ENCODE measurements at places on chromosomes 12 and 14. TPM values are rescaled to one million over a fixed set of nuclear protein-coding genes. Genes with fewer than 3 reads are reported as not detected.

The RND1 gene
- total RNA-seq, result 19.3 TPM

The MYH7 gene
- total RNA-seq, result not detected

The FERMT2 gene
- total RNA-seq, result 45.2 TPM

The SLC25A29 gene
- 9.4 TPM for total RNA-seq

The ARG2 gene
- total RNA-seq, result 1.6 TPM

The CLEC4D gene
- total RNA-seq, result not detected

The GLIPR1L1 gene
- not detected for total RNA-seq

The ETFBKMT gene
- total RNA-seq, result 0.68 TPM

The ARHGAP9 gene
- total RNA-seq, result 0.43 TPM

The TSHR gene
- total RNA-seq, result not detected

The CCDC196 gene
- not detected for total RNA-seq

The FAR2 gene
- total RNA-seq, result not detected

The EMC9 gene
- total RNA-seq, result 51.1 TPM

The LGR5 gene
- total RNA-seq, result not detected

The GLIPR1L2 gene
- total RNA-seq, result 0.13 TPM

The P2RX2 gene
- not detected for total RNA-seq

The TRIP11 gene
- 12.4 TPM for total RNA-seq

The CD27 gene
- not detected for total RNA-seq

The CLEC7A gene
- total RNA-seq, result not detected

The LALBA gene
- not detected for total RNA-seq

The KRT75 gene
- total RNA-seq, result 0.26 TPM

The SERPINA12 gene
- not detected for total RNA-seq

The CLEC2D gene
- 0.75 TPM for total RNA-seq

The DPY19L2 gene
- 1.7 TPM for total RNA-seq

The TMBIM4 gene
- total RNA-seq, result 51.2 TPM

The AQP6 gene
- total RNA-seq, result not detected

The JPH4 gene
- total RNA-seq, result not detected

The RFX4 gene
- total RNA-seq, result not detected

The CDKL1 gene
- 8.0 TPM for total RNA-seq

The KRT79 gene
- 0.08 TPM for total RNA-seq

The CAPZA3 gene
- not detected for total RNA-seq

The TCL1B gene
- not detected for total RNA-seq

The CEBPE gene
- not detected for total RNA-seq

The KHNYN gene
- 30.9 TPM for total RNA-seq

The WASHC4 gene
- 23.1 TPM for total RNA-seq

The HIP1R gene
- total RNA-seq, result 12.2 TPM

The NINJ2 gene
- total RNA-seq, result 0.66 TPM

The NOVA1 gene
- 5.2 TPM for total RNA-seq

The PTPN21 gene
- total RNA-seq, result 9.7 TPM

The PLEKHG3 gene
- 51.5 TPM for total RNA-seq

The INHBC gene
- total RNA-seq, result not detected

Data from A549 treated with DMSO at 1 μM for 4 hours (cell line).